Hematopoietic multipotent progenitor cell treated with erythropoietin and hydrocortisone succinate and interleukin-3 and kit ligand, for 8 days (in vitro differentiated cells): ENCODE measurements at places on chromosomes 7 and 10.

DNA sequence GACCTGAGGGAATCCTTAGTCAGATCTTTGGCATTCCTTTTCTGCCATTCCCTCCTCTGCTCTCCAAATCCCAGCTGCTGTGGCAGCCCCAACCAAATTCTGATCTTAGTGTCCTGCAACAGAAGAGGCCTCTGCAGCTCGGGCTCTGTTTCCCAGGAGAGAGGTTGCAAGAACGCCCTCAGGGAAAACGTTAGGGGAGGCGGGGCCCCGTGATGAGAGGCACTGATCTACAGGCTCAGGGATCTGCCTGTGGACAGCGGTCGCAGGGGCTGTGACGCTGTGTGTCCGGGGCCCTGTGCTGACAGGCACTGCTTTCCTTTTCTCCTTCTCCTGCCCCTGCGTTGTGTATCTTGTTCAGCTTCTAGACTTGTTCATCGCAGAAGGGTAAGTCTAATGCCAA is 57.3 kb upstream of the DPYSL4 start:
- DNase-seq = no peak

- DNase-seq = no peak
Measured at GRCh38 chr7:67690700-67691099, 694.1 kb downstream of the TYW1 start.

DNA sequence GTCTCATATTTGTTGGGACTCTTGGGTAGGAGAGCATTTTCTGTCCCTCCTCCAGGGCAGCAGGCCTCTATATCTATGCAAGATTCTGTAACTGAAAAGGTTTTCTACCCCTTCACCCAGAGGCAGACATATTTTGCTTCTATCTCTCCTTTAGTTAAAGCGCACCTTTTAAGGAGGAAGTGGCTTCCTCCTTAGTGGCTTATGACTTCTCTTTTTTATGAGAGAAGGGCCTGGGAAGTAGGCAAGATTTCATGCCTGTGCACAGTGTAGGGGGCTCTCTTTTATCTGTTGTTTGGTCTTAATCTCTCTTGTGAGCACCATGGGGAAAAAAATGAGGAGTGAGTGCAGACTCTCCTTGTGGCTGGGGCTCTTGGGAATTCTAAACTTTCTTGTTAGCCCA is 122.1 kb downstream of the LRMDA start:
- no peak for DNase-seq

- no peak for DNase-seq
Measured at GRCh38 chr7:95609277-95609971, 13.1 kb upstream of the PDK4 start.

- no peak for DNase-seq
Measured at GRCh38 chr7:129729511-129729910, 118.0 kb downstream of the NRF1 start.

GRCh38 chr10:23293145-23293724 is 51.4 kb downstream of the C10orf67 start:
- DNase-seq = peak; percentile 51

- no peak for DNase-seq
Measured at GRCh38 chr10:104264783-104265182, 4.2 kb upstream of the GSTO2 start.

- peak; percentile 44 for DNase-seq
Measured at GRCh38 chr10:73590881-73591799, at the start of gene USP54. TSS of gene USP54 (minus strand) at chr10:73591342. CDS start at chr10:73575658, 15,684 bp downstream.
